Fibroblast of lung (primary cell): ENCODE measurements at places on chromosomes 4 and X. TPM values are rescaled to one million over a fixed set of nuclear protein-coding genes. Genes with fewer than 3 reads are reported as not detected.

SPATA4 gene
- total RNA-seq, result 0.26 and 0.66 TPM in 2 replicates

DNA sequence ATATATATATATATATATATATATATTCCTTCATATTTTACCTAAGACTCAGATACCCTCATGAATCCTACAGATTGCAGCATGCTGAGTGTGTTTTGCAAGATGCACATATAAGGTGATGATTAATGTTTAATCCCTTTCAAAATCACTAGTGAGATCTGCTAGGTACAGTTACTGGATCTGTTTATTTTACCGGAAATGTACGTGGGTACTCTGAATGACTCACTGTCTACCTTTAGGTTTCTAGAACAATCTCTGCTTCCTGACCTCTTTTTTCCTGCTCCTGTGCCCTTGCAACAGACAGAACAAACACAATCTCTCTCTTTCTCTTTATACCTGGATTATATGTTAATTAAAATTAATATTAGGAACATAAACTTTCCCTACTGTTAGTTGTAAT, 379.6 kb downstream of the FAM133A start:
- no peak for DNase-seq

DNA sequence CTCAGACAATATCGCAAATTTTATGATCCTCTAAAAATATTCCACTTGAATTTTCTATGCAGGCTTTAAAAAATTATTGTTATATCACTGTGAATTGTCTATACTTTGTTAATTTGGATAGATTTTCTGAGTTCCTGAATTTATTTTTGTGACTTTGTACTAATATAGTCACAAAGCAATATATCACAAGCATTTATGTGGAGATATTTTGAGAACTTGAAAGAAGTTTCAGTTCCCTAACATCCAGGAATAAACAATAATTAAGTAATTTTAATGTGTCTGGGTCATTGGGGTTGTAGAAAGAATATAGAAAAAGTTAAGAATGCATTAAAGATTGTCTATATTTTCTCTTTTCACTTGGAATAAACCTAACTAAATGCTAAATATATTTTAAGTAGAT, 32.0 kb downstream of the CXCL8 start:
- no peak for DNase-seq

DGAT2L6 gene
- not detected in 2 replicates for total RNA-seq

- no peak for DNase-seq
Measured at GRCh38 chrX:119638725-119639471, 32.7 kb upstream of the NKRF start.

SRPX gene
- total RNA-seq, result 84.9 and 91.2 TPM in 2 replicates

GRCh38 chr4:22048323-22048722, 99.8 kb upstream of the KCNIP4 start:
- no peak for DNase-seq

VCX3A gene
- not detected in 2 replicates for total RNA-seq

- peak; percentile 38 for DNase-seq
Measured at GRCh38 chr4:25813448-25814106, 49.2 kb downstream of the SEL1L3 start.

DNA sequence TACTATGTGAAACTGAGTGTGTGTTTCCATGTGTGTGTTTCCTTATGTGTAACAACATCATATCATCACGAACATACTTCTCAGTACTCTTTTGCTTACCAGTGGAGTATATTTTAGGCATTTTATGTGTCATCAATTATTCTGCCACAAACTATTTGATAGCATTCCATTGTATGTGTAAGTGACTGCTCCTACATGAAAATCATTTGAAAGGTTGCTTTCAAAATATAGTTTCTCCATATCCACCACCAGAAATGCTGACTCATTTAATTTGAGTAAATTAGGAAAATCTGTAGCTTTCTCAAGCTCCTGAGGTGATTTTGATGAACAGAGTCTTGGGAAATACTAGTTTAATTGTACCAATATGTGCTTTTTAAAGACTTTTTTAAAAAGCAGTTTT, 376.2 kb downstream of the PCDH18 start:
- peak; percentile 74 for DNase-seq

COX7B2 gene
- not detected in 2 replicates for total RNA-seq

GRCh38 chr4:124322234-124323065, 390.1 kb downstream of the ANKRD50 start:
- DNase-seq, result peak; percentile 35

ASB12 gene
- total RNA-seq, result not detected in 2 replicates

JADE3 gene
- 4.1 and 5.3 TPM in 2 replicates for total RNA-seq

DNA sequence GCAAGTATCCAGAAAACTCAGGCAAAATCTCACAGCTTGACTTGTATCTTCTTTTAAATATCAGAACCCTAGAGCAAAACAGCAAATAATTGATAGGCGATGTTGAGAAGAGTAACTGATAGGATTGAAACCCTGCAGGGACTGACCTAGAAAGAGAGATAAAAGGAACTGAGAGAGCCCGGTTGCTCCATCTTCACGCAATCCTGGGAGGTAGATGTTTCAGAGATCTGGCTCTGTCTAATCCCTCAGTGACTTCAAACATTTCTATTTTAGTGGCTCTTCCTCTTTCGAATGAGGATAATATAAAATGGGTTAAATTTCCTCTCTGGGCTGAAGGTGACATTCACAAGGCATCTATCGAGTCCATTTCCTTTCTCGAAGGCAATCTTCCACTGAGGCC, 39.3 kb upstream of the RPL34 start:
- no peak for DNase-seq

DNA sequence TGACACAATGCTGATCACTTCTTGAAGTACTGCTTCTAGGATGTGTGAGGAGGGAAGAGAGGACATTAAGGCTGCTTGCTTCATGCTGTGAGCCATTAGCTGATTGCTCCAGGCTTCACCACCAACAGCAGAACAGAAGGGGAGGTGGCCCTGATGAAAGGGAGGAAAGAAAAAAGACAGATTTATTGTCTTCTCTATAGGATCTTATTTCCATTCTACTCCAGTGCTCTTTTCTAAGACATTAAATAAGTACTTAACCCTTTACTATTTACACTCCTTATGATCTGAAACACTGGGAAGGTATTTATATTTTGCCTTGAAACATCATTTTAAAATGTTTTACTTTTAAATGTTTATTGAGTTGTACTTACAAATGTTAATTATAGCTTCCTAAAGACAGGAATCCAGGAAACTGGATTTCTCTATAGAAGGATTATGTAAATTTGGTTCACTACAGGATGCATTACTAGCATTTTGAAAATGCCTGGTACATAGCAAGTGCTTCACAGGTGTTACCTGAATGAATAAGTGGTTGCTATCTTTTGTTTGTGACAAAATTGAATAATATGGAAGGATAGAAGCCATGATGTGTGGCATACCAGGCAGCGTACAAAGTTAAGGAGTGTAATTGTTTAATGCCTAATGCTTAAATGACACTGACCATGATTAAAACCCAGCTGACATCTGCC, 680.9 kb upstream of the ATOH1 start:
- no peak for DNase-seq

DNA sequence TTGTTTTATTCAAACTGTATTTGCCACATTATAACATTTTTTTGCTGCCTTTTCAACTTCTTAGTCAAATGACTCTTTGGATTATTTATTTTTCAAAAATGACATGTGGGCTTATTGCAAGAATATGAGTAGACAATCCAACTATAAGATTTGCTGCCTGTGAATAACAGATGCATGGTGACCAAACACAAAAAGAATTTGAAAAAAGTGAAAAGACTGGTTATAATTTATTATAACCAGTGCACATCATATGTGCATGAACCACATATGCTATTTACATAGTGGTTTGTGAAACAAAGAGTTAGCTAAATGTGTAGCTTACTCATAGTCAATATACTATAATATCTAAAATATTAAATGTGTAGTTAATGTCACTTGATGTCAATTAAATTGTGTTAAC, 2086.8 kb downstream of the ARAP2 start:
- DNase-seq, result peak; percentile 60

- DNase-seq, result no peak
Measured at GRCh38 chr4:90184560-90184959, 57.4 kb downstream of the CCSER1 start.

DNA sequence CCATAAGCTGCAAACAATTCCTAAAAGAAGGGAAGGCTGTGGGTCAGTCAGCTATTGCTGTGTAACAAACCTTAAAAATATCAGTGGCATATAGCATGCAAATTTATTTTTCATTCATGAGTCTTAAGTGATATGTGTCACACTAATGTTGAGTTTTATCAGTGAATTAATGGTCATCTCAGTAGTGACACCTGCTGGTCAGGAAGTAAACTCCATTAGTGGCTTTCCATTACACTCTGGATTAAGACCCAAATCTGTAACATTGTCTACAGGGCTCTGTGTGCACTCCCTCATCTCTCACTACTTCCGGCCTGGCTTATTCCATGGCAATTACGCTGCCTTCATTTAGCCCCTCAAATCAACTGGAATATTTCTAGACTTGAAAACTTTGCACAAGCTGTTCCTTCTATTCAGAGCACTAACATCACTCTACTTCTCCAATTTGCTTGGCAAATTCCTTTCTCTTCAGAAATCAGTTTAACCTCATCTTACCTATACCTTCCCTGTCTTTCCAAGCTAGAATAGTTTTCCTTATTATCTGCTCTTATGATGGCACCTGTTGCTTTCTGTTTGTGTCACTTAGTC, 217.3 kb upstream of the TAPT1 start:
- DNase-seq, result peak; percentile 55

CT83 gene
- not detected in 2 replicates for total RNA-seq

CENPVL1 gene
- total RNA-seq, result not detected in 2 replicates

- no peak for DNase-seq
Measured at GRCh38 chrX:105706041-105706440, 116.3 kb upstream of the NRK start.

NONO gene
- total RNA-seq, result 316 and 355 TPM in 2 replicates

DNA sequence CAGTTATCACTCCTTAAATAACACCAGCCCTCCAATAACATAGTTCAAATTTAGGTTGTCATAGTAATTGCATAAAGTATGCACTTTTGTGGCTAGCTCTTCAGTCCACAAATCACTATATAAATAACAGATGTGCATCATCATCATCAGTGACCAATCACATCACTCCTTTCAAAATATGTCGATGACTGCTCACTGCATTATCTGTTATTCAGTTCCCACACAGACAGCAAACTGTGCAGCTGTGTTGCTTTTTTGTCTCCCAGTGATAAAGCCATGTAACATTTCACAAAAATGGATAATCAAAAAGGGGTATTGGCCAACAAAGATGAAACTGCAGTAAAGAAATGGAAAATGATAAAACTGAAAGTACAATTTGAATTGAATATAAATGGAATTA, 205.4 kb downstream of the DCLK2 start:
- peak; percentile 96 for DNase-seq

DNA sequence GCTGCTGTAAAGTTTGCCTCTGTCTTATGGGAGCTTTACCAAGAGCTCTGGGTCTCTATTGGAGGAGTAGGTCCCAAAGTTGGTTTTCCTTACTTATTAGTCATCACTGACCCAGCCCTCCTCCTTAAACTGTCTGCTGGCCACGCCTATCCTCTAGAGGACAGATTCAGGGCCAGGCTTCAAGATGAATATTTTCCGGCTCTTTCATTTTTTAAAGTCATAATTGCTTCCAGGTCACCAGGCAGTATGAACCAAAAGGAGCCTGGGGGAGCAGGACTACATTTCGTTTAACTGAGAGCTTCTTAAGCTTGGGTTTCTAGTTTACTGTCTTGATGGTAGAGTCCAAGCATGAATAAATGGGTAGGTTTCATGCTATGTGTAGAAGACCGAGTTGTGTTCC, 13.7 kb downstream of the BCORL1 start:
- DNase-seq, result peak; percentile 54

- DNase-seq, result no peak
Measured at GRCh38 chr4:95798727-95799126, 41.2 kb upstream of the PDHA2 start.

FBXW7 gene
- 68.7 and 87.3 TPM in 2 replicates for total RNA-seq

GRCh38 chr4:152635851-152636250, 43.9 kb downstream of the TMEM154 start:
- DNase-seq, result no peak

USP17L28 gene
- total RNA-seq, result not detected in 2 replicates

BTK gene
- total RNA-seq, result not detected in 2 replicates

- DNase-seq, result peak; percentile 68
Measured at GRCh38 chr4:169682372-169683047, 62.1 kb downstream of the CLCN3 start.

GRCh38 chr4:113478032-113478431, 283.5 kb downstream of the CAMK2D start:
- no peak for DNase-seq

DNA sequence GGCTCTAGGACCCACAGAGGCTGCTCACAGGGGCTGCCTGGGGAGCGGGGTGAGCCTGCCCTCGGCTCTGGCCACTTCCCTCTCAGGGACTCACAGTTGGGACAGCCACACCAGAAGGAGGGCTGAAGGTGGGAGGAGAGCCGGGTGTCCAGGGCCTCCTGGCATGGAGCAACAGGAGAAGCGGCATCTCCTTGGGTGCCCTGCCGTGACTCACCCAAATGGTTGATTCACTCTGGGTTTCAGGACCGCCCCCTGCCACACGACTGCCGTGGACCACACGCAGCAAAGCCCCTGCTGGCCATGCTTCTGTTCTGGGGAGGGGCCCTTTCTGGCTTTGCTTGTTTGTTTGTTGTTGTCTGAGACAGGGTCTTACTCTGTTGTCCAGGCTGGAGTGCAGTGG, 86.0 kb upstream of the AFAP1 start:
- DNase-seq, result no peak

RP2 gene
- total RNA-seq, result 14.1 and 20.6 TPM in 2 replicates

- no peak for DNase-seq
Measured at GRCh38 chr4:154720123-154720522, 23.7 kb upstream of the LRAT start.

GRCh38 chr4:171334549-171334948, 478.7 kb upstream of the GALNTL6 start:
- DNase-seq, result no peak

- DNase-seq, result no peak
Measured at GRCh38 chr4:99847362-99847976, 30.8 kb downstream of the DAPP1 start.

GRCh38 chrX:72394518-72395170, 88.9 kb upstream of the CITED1 start:
- DNase-seq, result peak; percentile 82
